ENCODE measurements at places on chromosomes 6 and 20.
A peak's percentile ranks its signal among the peaks of the same experiment; 100 is the strongest.

DNA sequence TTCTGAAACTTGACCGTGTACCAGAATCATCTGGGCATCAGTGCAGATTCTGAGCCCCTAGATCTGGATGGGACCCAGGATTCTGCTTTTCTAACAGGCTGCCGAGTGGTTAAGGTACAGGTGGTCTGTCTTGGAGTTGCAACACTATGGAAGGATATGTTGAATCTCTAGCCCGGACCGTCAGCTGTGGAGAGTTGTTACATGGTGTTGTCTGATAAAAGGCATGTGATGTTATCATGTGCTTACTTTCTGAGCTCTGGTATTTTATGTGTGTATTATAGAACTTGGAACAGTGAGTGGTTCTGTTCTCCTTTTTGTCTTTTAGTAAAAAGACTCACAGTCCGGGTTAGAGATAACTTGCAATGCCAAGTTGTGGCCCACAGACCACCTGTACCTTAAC, 123.0 kb downstream of the JARID2 start:
- no peak for DNase-seq

- no peak for DNase-seq
Measured at GRCh38 chr20:60097285-60097684, 139.1 kb downstream of the CDH26 start.

- DNase-seq = no peak
Measured at GRCh38 chr6:122028933-122029522, 370.4 kb upstream of the HSF2 start.

GRCh38 chr6:7034055-7034454, 73.7 kb upstream of the RREB1 start:
- no peak for DNase-seq

DNA sequence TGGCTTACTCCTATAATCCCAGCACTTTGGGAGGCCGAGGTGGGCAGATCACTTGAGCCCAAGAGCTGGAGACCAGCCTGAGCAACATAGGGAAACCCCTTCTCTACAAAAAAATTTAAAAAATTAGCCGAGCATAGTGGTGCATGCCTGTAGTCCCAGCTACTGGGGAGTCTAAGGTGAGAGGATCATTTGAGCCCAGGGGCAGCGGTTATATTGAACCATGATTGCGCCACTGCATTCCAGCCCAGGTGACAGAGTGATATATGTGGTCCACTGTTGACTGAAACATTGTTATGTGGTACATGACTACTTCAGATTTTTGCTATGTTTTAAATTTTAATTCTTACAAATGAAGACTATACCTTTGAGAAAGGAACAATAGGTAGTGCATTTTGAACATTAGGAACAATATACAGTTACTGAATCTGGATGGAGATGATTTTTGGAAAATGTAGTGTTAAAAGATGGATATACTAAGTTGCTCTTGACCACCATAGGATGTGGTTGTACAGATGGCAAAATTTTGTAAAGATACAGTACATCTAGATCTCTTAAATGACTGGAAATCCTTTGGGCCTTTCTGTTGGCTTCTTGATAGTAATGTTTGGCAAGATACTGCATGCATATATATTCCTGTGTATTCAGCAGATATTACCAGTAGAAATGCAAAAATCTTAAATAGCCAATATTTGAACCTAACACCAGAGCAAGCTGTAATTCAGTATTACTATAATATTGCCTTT, 35.9 kb downstream of the MAPK14 start:
- DNase-seq = no peak

DNA sequence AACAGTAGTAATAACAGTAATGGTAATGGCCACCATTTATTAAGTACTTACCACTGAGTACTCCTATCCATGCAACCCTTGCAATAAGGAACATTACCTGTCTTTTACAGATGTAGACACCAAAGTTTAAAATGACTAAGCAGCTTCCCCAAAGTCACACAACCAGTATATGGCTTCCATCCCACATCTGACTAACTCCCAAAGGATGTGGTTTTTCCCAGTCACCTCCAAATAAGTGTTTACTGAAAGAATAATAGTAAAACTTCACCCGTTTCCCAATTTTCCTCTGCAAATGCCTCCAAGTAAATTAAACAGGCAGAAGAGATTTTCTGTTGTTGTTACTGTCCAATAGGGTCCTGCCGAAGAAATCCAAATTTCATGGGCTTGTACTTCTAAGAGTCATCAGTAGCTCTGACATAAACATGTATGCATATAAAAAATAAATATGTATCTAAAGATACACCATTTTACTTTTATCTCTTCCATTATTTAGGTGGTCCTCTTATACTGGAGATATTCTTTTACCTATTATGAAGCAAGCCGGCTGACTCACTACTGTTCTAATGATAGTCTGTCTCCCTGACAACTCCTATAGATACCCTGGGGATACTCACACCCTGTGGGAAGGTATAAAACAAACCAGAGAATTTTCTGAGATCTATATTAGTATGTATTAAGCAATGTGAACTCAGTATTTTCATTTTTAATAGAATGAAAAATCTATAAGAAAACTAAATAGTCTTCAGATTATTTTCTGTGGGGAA, 77.9 kb upstream of the ID4 start:
- DNase-seq = peak; percentile 78

DNA sequence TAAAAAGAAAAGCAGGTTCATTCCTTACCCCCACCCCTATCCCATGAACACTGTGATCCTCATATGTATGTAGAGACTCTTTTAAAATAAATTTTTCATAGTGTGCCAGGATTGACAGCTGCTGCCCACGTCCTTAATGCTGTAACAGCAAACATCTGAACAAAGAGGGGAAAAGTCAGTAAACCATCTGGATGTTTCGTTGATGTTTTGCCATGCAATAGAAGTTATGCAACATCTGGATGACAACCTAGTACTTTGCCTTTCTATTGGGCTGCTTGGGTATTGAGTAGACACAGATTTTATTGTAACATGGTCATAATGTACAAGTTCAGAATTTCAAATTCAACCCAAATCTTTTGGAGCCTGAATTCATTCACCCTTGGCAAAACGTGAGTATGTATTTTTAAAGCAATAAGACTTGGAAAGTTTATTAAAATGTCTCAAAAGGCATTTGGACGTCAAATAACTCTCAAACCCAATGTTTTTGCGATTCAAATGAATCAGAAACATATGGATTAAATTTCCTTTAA, 500.3 kb downstream of the DHX35 start:
- no peak for DNase-seq

GRCh38 chr6:30615958-30616810, 859 bp downstream of the PPP1R10 start:
- DNase-seq = no peak

DNA sequence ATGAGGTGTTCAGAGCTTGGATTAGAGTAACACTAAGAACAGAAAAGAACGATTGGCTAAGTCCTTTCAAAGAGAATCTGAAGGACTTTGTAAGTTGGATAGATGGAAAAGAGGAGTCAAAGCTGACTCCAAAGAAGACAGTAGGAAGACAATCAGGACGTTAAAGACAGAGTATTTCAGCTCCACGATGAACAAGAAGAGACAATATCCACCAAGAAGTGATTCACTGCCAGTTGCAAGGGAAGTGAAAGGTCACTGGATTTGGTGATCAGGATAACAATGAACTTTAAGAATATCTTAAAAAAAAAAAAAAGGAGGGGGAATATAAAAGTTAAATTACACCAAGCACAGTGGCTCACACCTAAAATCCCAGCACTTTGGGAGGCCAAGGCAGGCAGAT, 17.9 kb downstream of the REPS1 start:
- peak; percentile 36 for DNase-seq

DNA sequence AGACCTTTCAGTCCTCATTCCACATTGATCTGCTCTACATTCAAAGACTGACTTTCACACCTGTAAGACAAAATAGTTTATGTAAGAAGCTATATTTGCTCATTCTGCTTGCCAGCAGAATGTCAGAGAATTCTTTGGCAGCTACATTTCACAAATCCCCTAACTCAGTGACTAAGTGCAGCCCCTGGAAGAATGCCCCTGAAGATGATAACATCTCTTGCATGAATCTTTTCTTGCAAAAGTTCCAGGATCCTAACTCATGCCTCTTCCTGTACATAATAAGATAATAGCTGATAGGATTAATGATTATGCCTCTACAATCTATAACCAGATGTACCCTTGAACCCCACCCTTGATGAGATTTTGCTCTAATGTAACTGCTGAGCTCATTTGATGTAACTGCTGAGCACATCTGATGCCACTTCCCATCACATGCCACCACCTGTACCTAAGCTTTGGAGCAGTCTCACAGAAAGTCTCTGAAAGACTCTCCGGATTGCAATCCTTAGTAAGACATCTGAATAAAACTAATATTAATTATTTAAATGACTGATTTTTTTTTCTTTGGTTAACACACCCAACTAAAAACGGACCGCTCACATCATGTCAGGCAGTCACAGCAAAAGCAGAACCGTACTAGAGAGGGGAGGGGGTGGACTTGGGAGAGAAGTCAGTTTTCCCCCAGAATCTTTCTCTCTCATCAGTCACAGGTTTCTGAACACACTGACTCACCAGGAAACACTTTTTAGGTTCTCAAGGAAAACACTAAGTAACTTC, 684 bp upstream of the DNAH8 start:
- DNase-seq = peak; percentile 22

DNA sequence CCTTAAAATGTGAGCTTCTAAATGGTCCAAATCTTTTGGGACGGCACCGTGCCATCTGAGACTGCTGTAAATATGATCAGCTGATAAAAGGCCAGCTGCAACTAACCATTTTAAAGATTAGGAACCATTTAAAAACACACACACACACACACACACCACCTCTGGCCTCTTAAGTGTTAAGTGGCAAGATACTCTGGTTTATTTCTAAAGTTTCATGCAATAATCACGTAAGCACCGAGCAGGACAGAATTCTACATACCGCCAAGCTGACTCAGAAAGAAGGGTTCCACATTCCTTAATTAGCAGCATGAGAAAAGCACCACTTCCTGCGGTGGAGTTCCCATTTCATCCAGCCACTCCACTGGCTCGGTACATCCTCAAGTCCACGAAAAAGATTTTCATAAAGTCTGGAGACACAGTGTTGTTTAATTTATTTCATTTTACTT, 17.8 kb upstream of the ZNF217 start:
- DNase-seq = peak; percentile 94

GRCh38 chr6:15556711-15557110, 106.1 kb downstream of the DTNBP1 start:
- DNase-seq = no peak

- no peak for DNase-seq
Measured at GRCh38 chr6:89033461-89033860, 47.1 kb upstream of the PNRC1 start.

DNA sequence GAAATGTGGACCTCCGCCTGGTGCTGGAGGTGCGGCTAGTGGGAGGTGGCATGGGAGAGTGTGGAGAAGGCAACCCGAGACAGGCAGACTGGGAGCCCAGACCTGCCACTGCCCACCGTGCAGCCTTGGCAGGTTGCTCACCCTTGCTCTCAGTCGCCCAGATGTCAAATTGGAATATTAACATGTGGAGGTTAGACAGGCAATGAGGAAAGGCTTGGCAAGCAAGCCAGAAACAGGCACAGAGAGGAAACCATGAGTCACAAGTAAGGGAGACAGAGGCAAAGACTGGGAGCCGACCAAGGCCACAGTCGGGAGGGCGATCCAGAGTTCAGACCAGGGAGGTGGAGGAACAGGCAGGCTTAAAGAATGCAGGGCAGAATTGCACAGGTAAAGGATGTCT, 178.2 kb downstream of the FOXC1 start:
- DNase-seq = peak; percentile 47

- DNase-seq = no peak
Measured at GRCh38 chr20:53752971-53753879, 159.6 kb upstream of the ZNF217 start.

GRCh38 chr6:99979953-99980352, 14.1 kb downstream of the MCHR2 start:
- DNase-seq = no peak

GRCh38 chr6:95091823-95092436, 485.4 kb upstream of the MANEA start:
- DNase-seq = peak; percentile 60

DNA sequence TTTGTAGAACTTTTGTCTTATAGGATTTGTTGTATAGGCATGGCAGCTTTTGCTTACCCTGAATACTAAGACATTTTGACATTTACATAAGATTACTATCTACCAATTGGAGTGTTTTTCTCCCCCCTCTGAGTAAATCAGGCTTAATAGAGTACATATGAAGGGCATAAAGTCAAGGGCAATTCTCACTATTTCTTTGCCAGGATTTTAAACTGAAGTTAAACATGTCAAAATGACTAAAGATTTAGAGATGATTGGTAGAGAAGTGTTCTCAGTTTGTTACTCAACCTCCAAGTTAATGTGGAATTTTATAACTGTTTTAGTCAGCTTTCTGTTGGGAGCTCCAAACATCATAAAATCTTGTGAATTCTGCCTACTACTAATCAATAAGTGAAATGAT, 157.8 kb downstream of the CDKAL1 start:
- DNase-seq = peak; percentile 20

DNA sequence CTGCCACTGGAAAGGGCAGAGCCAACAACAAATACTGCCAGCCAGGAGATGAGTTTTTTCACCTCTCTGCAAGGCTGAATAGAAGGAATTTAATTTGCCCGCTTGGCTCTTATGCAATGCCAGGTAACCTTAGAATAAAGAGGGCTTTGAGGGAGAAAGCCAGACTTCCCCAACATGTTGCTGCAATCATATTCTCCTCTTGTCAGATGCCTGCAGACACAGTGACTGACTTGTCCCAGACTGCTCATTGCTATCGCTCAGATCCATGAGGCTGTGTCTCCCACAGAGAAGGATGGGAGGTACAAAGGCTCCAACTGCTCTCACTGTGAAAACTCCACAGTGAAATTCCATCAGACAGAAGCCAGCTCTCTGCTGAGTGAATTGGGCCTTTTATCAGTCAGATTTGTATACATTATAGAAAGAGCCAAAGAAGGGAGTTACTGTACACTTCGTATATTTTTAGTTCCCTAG, 517.0 kb upstream of the ID4 start:
- DNase-seq = no peak

- peak; percentile 68 for DNase-seq
Measured at GRCh38 chr20:51275826-51276225, 252.9 kb upstream of the KCNG1 start.

GRCh38 chr6:149176971-149177667, 140.4 kb upstream of the TAB2 start:
- no peak for DNase-seq

DNA sequence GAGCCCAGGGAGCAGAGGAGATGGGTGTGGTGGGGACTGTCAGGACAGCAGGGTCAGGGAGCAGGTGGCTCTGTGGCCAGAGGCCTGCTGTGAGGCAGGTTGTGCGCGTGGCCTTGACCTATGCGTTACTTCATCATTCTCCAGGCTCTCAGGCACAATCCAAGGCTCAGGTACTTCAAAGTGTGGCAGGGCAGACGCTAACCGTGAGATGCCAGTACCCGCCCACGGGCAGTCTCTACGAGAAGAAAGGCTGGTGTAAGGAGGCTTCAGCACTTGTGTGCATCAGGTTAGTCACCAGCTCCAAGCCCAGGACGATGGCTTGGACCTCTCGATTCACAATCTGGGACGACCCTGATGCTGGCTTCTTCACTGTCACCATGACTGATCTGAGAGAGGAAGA, 535 bp downstream of the NCR2 start:
- no peak for DNase-seq

GRCh38 chr6:24117021-24117420, 9.0 kb upstream of the NRSN1 start:
- DNase-seq = no peak
